ENCODE measurements at places on chromosomes 7 and 10.

GRCh38 chr10:69865450-69865849 is 63.7 kb downstream of the COL13A1 start:
- DNase-seq: no peak
- H3K27me3 ChIP-seq: peaks cover 54% of the 10 kb centered on the region
- H3K4me3 ChIP-seq: no peak overlapping the region
- H3K4me1 ChIP-seq: no peaks in the 10 kb centered on the region
- no peaks in the 10 kb centered on the region for H3K36me3 ChIP-seq
- H3K27ac ChIP-seq: no peak overlapping the region

GRCh38 chr7:46855851-46856250 is 726.1 kb downstream of the TNS3 start:
- no peak for DNase-seq
- H3K36me3 ChIP-seq: no peaks in the 10 kb centered on the region
- H3K4me3 ChIP-seq: no peak overlapping the region
- no peaks in the 10 kb centered on the region for H3K4me1 ChIP-seq
- H3K27me3 ChIP-seq: no peaks in the 10 kb centered on the region

DNA sequence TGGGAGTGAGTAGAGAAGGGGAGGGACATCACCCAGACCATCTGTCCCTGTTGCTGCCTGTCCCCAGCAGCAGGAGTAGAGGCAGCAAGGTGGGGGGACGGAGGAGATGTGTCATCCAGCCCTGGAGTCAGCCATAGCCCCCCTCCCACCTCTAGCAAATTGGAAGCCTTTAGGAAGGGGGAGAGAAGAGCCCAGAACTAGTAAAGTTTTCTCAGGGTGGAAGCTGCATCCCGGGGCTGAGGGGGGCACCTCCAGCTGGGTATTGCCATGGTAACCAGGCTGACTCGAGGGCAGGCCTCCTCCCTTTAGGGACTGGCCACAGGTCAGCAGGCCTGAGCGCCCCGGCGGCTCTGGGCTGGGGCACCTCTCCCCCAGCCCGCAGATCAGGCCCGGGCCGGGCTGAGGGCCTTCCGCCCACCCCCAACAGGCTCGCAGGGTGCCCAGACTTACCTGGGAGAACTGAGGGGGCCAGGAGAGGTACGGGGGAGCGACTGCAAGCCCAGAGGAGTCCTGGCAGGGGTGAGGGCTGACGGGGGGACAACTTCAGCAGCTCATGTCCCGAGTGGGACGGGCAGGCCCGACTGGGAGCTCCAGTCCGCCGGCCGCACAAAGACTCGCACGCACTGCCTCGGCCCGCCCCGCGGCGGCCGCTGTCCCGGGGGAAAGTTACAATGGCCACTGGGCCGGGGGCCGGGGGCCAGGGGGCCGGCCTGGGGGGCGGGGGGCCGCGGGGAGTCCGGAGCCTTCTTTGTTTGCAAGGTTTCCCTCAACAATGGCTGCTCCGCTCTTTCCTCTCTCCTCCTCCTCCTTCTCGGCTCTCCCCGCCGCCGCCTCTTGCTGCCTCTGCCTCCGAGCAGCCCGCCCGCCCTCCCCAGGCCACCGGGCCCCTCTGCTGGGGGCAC is 6.0 kb downstream of the LDB1 start:
- no peak overlapping the region for H3K27ac ChIP-seq
- H3K4me1 ChIP-seq: peaks cover 35% of the 10 kb centered on the region
- H3K36me3 ChIP-seq: peaks cover 3% of the 10 kb centered on the region
- DNase-seq: no peak
- no peaks in the 10 kb centered on the region for H3K27me3 ChIP-seq

DNA sequence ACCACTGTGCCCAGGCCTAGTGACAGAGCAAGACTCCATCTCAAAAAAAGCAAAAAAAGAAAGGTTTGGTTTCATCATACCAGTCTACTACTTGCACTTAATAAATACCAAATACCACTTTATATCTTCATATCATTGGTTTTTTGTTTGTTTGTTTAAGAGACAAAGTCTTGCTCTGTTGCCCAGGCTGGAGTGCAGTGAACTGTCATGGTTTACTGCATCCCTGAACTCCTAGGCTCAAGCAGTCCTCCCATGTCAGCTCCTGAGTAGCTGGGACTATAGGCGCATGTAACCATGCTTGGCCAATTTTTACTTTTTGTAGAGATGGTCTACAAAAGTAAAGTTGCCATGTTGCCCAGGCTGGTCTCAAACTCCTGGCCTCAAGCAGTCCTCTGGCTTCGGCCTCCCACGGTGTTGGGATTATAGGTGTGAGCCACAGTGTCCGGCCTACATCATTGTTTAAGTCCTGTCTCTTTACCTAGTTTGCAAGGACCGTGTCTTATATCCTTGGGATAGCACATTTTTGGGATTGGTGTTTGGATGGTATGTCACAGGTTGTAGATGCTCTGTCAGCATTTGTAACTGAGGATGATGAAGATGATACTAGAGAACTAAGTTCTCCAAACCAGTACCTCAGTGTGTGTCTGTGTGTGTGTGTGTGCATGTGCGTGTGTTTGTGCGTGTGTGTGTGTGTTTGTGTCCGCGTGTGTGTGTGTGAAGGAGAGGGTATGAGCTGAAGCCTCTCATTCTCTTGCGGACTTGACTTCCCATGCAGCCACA is 9.3 kb downstream of the LMTK2 start:
- H3K27ac ChIP-seq: no peak overlapping the region
- no peaks in the 10 kb centered on the region for H3K4me1 ChIP-seq
- DNase-seq: no peak
- H3K27me3 ChIP-seq: no peaks in the 10 kb centered on the region
- H3K36me3 ChIP-seq: no peaks in the 10 kb centered on the region
